ENCODE measurements at places on chromosomes 4 and X.

- no peak for DNase-seq
Measured at GRCh38 chr4:138919094-138919936, 96.3 kb upstream of the NOCT start.

- no peak for DNase-seq
Measured at GRCh38 chrX:34805951-34806350, 136.6 kb upstream of the FAM47B start.

DNA sequence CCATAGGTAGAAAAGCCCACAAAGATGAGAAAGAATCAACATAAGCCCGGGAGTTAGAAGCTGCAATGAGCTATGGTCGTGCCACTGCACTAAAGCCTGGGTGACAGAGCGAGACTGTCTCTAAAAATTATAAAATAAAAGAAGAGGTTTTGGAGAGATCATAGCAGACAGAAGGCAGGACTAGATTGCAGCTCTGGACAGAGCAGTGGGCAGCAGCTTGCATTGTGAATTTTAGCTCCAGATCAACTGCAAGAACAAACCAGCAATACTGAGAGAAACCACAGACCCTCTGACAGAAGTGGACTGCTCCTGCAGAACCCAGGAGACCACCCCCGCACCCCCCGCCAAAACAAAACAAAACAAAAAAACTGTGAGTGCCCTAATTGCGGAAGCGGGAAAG is 30.6 kb downstream of the SOWAHB start:
- no peak for DNase-seq

GRCh38 chr4:40963897-40964478 is 214.2 kb downstream of the NSUN7 start:
- DNase-seq: no peak

GRCh38 chr4:53767482-53767881 is 176.2 kb upstream of the LNX1 start:
- DNase-seq: no peak

DNA sequence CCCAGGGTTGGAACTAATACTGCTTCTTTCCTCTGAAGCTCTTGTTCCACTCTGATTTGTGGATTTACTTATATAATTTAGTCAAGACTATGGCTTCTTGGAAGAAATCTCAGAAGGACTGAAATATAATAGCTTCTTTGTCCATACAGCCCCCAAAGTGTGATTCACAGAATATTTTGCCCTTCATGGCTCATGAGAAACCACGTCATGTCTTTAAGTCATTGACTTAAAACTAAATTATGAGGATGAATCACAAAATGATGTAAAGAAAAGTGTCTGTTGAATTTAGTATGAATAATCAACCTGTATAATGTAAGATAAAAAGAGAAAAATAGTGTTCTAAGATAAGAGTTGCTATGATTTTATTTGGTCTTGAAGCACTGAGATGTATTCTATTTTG is 43.3 kb upstream of the AGA start:
- no peak for DNase-seq

DNA sequence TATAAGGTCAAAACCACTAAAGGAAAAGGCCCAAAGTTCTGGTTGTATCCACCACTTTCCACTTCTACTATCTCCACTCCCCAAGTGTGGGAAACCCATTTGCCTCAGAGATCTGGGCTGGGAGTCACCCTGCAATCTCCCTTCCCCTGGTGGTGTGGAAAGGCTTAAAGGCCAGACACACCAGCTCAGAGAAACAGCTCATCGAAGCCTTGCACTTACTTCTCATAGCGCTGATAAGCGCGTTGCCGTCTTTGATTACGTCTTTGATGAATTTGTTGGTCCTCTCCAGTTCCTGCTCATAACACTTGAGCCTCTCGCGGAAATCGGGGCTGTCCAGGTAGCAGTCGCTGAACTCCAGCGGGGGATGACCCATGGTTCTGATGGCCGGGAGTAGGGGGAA is 647 bp downstream of the OPHN1 start:
- DNase-seq: no peak

DNA sequence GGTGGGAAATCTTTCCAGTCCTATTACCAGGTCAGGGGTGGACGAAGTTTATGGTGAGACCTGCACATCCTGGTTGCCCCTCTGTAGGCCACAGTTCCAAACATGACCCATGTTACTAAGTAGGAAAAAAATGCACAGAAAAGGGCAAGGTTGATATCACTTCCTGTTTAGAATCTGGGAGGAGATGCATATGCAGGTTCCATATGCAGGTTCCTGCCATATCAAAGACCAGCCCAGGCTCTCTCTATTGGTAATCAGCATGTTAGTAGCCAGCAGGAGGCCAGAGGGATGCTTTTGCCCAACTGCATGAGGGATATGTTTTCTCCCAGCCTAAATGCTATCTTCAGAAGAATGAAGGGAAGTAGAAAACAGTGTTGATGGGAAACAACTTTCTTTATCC is 657.2 kb downstream of the ANKRD50 start:
- DNase-seq: no peak

- DNase-seq: no peak
Measured at GRCh38 chr4:38664706-38665401, 855 bp downstream of the KLF3 start.

GRCh38 chr4:183789657-183790056 is 115.5 kb upstream of the STOX2 start:
- no peak for DNase-seq

GRCh38 chrX:128862557-128862956 is 660.7 kb downstream of the SMARCA1 start:
- no peak for DNase-seq

DNA sequence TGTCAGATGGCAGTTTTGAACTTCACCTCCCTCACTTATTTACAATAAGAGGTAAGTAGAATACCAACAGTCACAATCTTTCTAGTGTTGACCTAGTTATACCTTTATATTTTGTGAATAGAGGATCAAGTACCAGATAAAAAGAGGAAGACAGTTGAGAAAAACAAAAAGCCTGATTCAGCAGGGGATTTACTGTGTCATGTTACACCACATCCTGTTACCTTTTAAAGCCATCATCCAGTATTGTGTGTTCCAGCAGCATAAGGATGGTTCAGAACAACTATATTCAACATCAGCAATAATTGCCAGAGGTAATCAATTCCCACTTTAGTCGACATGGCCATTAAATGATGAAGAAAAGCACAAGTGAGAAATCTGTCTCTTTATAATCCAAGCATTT is 21.3 kb upstream of the CXCL6 start:
- DNase-seq: no peak

DNA sequence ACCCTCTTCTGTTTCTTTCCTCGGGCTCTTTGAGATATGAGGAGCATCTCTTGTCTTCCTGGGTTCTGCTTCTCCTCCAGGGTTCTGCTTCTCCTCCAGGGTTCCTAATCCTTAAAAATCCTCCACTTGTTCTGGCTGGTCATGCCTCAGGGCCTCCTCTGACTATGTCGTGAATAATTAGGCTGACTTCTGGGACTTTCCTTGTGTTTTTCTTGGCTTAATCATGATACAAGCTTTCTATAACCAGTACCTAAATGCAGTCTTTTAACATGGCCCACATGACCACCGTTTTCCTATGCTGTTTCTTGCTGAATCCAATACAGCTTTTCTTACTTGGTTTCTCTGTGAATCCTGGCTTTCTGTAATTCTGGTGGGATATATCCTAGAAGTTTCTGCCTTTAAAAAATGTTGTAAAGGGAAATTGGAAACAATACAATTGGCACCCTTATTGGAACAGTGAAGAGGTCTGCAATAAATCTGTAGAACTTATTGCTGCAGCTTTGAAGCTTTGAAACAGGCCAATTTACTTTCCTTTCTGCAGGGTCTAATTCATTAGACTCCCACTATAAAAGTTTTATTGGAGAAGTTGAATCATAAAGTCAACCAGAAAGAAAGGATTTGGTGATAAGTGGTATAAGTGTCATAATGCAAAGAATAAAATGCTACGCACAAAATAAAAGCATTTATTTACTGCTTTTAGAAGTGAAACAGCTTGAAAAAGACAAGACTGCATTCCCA is 213.1 kb downstream of the UGT8 start:
- no peak for DNase-seq

DNA sequence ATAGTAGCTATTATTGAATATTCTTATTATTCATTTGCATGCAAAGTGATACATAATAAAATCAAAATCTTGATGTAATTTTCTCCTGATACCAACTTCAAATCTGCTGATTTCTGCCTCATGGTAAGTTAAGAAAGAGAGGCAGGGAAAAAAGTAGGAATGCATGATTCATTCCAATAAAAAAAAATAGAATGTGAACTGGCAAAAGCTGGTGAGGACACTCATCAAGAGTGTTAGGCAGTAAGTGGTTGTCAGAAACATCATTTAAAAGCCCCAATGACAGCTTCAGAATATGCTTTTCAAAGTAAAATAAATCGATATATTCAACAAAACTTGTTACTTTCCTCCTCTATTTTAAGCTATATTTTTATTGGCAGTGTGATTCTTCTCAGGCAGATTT is 979.1 kb downstream of the TECRL start:
- no peak for DNase-seq

DNA sequence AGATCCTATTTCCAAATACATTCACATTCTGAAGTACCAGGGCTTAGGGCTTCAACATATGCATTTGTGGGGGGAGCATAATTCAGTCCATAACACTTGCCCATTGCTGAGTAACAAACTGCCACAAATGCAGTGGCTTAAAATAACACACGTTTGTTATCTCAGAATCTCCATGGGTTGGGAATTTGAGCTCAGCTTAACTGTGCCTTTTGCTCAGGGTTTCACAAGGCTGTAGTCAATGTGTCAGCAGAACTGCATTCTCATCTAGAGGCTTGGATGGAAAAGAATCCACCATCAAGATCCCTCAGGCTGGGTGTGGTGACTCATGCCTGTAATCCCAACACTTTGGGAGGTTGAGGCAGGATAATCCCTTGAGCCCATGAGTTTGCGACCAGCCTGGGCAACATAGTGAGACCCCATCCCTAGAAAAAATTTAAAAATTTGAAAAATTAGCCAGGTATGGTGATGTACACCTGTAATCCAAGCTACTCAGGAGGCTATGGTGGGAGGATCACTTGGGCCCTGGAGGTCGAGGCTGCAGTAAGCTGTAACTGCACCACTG is 25.8 kb upstream of the TBL1X start:
- DNase-seq: no peak

GRCh38 chr4:20638825-20639224 is 61.4 kb upstream of the PACRGL start:
- no peak for DNase-seq

- no peak for DNase-seq
Measured at GRCh38 chrX:38860106-38861013, 59.1 kb downstream of the MID1IP1 start.

DNA sequence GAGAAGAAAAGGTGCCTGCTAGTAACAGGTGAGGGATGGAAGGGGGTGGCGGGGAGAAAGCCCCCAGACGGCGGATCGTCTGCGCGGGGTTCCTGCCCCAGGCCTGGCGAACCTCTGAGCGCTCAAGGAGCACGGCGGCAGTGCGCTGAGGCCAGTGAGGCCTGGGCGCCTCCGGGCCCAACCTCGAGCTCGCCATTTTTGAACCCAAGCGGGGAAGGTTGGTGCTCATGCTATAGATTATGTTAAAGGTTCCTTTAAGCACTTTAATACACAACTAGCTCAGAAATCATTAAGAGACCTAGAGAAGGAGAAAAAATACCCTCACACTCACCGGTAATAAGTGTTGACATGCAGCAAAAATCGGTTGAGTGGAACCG is 7.9 kb downstream of the PITX2 start:
- no peak for DNase-seq

DNA sequence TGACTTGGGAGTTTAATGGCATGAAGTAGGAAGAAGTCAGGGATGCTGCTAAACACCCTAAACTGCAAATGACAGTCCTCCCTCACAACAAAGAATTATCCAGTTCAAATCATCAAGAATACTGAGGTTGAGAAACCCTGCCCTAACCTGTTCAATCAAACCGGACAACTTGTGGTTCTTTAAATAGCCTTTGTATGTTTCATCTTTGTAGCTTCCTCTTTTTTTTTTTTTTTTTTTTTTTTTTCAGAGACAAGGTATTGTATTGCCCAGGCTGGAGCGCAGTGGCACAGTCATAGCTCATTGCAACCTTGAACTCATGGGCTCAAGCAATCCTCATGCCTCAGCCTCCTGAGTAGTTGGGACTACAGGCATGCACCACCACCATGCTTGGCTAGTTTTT is 52.5 kb upstream of the TTC29 start:
- no peak for DNase-seq

- DNase-seq: no peak
Measured at GRCh38 chrX:28609917-28610613, 22.8 kb downstream of the IL1RAPL1 start.

GRCh38 chr4:2699534-2699933 is 56.6 kb downstream of the TNIP2 start:
- no peak for DNase-seq

DNA sequence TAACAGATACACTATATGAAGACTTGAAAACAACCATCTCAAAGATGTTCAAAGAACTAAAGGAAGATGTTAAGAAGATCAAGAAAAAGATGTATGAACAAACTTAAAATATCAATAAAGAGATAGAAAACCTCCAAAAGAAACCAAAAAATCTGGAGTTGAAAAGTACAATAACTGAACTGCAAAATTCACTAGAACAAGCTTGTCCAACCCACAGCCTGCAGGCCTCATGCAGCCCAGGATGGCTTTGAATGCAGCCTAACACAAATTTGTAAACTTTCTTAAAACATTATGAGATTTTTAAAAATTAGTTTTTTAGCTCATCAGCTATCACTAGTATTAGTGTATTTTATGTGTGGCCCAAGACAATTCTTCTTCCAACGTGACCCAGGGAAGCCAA is 77.0 kb upstream of the DCTD start:
- DNase-seq: no peak

DNA sequence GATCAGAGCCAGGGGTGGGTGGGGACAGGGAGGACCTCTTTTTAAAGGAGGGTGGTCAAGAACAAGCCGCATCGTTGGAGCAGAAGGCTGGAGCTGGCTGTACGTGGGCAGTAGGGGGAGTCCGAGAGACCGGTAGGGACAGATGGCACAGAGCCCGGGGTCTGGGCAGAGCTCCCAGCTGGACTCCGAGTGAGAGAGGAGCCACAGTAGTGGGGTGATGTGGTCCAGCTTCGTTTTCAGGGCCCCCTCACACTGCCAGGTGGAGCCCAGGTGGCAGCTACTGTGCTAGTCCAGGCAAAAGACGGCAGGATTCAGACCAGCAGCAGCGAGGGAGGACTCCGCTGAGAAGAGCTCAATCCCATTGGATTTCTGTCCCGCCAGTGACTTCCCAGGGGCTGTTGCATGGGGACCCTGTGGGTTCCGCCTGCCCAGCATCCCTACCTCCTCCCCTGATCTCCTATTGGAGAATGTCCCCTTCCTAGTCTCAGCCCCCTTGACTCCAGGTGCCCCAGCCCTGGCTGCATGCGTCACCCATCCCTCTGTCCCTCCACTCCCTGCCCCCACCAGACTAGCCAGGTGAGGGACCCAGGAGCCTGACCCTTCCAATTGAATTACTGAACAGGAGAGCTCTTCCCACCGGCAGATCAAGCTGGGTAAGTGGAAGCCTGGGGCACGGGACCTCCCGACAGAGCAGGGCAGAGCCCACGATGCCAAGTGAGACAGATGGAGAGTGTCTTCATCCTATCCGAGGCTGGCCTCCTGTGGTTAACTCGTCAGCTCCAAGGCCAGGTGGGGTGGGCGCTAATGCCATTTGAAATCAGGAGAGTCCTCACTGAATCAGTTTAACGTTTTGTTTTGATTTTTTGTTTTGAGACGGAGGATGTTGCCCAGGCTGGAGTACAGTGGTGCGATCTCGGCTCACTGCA is 2.9 kb downstream of the ARHGAP4 start:
- DNase-seq: no peak
